ENCODE measurements at places on chromosomes 4 and X.

GRCh38 chr4:24630937-24631336, 46.6 kb upstream of the DHX15 start:
- no peak for DNase-seq

DNA sequence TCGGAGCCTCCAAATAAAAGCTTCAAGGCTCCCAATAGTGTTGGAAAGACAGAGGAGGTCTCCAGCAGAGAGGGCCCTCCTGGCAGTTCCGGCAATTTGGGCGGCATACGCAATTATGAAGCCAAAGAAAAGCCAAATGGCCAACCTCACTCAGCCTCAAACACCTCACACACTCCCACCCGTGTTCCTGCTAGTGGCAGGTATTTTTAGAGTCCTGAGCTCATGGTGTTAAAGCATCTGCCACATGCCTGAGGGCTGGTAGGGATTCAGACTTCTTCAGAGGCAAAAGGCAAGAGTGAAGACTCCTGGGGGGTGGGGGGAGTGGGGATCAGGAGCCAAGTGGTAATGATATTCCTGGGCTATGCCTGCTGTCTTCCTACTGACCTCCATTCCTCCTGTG, 7.4 kb downstream of the RAB33A start:
- no peak for DNase-seq

GRCh38 chrX:154829926-154830442, 4.5 kb downstream of the SMIM9 start:
- DNase-seq, result no peak

DNA sequence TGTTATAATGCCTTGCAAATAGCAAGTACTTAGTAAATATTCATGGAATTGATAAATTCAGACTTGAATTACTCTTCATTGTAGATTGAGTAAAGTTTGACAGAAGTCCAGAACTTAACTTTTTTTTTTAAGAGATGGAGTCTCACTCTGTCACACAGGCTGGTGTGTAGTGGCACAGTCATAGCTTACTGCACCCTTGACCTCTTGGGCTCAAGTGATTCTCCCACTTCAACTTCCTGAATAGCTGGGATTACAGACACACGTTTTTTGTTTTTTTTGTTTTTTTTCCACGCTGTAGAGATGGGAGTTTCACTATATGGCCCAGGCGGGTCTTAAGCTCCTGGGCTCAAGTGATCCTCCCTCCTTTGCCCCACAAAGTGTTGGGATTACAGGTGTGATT, 32.1 kb downstream of the UBE2K start:
- no peak for DNase-seq

DNA sequence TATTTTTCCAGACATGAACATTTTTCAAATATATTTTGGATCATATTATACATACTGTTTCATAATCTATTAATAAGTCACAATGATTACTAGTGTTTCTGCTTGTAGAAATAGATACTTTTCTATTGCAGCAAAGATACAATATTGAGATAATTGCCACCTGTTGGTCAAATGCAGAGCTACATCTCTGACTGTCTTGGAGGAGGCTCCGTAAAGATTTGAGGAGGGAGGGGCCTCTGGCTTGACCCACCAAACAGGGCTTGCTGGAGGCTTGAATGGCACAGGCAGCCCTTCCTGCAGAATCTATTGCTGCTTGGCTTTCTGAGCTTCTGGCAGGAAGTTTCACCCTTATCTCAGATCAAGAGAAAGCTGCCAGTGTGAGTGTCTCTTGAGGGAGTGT, 99.3 kb upstream of the ARMCX2 start:
- peak; percentile 4 for DNase-seq

GRCh38 chrX:41823402-41823801, 99.4 kb downstream of the GPR82 start:
- DNase-seq, result no peak

GRCh38 chr4:8217246-8217511, 18.1 kb downstream of the SH3TC1 start:
- DNase-seq, result no peak

DNA sequence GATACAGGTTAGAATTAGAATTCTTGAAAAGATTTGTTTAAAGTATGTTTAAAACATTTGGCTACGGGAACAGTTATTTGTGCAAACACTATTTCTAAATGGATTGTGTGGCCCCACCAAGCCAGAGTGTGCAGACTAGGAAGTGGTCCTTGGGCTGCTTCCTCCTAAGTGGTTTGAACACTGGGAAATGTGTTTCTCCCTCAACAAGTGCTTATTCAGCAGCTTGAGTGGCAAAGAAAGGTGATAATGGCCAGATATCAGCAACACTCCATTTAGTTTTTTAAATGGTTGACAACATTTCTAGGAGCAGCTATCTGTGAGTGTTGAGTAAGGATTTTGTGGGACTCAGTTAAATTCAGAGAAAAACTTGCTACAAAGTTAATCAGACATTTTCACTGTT, 141.4 kb upstream of the LNX1 start:
- DNase-seq, result no peak

Data from right kidney (tissue), 9 donors.